ENCODE measurements at places on chromosomes 5 and 9. TPM values are rescaled to one million over a fixed set of nuclear protein-coding genes. Genes with fewer than 3 reads are reported as not detected.
A peak's percentile ranks its signal among the peaks of the same experiment; 100 is the strongest.

GRCh38 chr9:34572628-34573027 lies 16.9 kb downstream of the CNTFR start:
- DNase-seq, result no peak

- peak; percentile 44 for DNase-seq
These were observed 3.2 kb upstream of the NFX1 start for GRCh38 chr9:33287087-33287490.

GRCh38 chr9:13705918-13706317 lies 426.4 kb upstream of the MPDZ start:
- no peak for DNase-seq

GRCh38 chr9:134629586-134630392 lies 11.8 kb upstream of the COL5A1 start:
- DNase-seq, result no peak

GRCh38 chr5:134989266-134989830 lies 21.6 kb downstream of the CATSPER3 start:
- DNase-seq, result no peak

- DNase-seq, result no peak
These were observed 123.6 kb downstream of the ADCY2 start for GRCh38 chr5:7519564-7519963.

GRCh38 chr9:93577078-93577974 lies 942 bp downstream of the PHF2 start:
- no peak for DNase-seq

GRCh38 chr9:134620751-134621557 lies 20.6 kb upstream of the COL5A1 start:
- DNase-seq, result no peak

DNA sequence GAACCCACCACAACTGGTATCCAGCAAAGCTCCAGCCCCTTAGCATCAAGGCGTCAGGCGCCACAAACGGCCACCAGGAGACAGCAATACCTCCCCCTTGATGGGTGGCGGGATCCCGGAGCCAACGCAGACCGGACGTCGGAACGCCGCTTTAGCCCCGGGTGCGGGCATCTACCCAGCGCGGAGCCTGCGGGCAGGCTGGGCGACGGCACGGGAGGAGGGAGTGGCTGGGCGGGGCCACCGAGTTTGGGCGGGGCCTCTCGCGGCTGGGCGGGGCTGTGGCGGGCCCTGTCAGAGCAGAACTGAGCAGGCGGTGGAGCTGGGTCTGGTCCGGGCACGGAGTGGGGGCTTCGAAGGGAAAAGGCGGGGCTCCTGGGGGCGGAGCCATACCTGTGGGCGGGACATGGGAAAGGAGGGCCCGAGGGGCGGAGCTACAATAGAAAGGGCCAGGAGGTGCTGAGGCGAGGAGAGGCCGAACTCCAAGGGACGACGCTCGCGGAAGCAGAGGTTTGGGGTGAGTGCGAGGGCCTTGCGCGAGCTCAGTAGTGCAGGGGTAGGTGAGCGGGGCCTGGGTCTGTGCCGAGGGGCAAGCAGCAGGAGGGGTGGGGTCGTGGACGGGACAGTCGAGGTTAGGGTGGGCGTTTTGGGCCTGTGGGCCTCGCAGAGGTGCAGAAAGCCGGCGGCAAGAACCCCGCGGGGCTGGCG lies 40.2 kb upstream of the GARNL3 start:
- DNase-seq, result peak; percentile 86

DNA sequence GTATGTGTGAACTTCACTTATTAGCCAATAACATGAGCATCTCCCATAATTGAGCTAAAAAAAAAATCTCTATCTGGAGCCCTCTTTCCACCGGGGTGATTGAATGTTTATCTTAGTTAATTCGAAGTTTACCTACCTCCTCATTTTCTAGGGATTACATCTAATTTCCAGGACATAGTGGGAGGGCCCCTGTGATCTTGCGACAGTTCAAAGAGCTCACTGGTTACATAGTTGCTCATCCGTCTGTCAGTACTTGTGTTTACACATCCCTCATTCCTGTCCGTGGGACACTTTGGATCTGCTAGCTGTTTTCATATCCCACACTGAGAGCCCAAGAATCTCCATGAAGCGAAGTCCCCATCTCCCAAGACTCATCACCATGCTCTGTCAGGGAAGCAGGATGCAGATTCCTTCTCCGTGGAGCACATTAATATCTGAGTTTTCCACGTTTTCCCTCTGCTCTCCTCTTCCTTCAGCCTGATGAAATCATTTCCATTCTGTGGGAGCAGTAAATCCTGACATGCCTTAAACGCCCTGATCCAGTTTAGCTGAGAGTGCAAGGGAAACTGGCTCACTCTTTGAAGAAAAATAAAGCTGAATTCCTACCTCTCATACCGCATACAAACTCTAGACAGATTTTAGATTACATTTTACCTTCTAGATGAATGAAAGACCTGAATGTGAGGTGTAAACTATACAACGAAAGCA lies 10.2 kb upstream of the SFXN1 start:
- DNase-seq, result peak; percentile 7

DNA sequence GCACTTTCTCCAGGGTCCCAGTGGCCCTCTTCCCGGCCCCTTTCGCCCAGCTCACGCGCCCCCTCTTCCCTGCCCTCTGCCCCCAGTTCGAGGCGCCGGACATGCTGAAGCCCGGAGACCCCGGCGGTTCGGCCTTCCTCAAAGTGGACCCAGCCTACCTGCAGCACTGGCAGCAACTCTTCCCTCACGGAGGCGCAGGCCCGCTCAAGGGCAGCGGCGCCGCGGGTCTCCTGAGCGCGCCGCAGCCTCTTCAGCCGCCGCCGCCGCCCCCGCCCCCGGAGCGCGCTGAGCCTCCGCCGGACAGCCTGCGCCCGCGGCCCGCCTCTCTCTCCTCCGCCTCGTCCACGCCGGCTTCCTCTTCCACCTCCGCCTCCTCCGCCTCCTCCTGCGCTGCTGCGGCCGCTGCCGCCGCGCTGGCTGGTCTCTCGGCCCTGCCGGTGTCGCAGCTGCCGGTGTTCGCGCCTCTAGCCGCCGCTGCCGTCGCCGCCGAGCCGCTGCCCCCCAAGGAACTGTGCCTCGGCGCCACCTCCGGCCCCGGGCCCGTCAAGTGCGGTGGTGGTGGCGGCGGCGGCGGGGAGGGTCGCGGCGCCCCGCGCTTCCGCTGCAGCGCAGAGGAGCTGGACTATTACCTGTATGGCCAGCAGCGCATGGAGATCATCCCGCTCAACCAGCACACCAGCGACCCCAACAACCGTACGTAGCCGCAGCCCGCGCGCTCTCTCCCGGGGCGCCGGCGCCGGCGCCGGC lies 1.0 kb downstream of the PRDM6 start:
- no peak for DNase-seq

GRCh38 chr5:82991059-82991458 lies 86.1 kb downstream of the TMEM167A start:
- no peak for DNase-seq

GRCh38 chr5:93621327-93621798 lies 38.3 kb downstream of the NR2F1 start:
- DNase-seq, result no peak

DNA sequence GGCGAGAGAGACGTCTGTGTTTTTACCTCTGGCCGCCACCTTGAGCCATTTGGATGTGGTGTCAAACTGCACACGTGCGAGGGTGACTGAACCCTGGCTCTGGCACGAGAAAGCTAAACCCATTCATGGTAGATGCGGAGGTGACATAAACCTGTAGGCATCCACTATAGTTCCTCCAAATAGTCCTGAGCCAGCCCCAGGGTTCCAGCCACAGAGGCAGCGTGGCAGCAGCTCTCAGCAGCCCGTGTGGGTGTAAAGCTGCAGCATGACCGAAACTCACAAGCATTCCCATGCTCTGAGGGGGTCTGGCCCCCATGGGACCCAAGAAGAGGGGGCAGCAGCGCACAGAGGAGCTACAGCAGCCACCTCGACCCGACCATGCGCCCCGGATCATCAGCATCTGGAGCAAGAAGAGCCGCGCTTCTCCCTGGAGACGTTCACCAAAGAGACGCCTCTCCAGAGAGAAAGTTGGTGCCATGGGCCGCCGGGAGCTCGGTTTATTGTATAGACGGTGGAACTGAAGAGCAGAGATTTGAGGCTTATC lies 303.8 kb upstream of the IRX4 start:
- DNase-seq, result no peak

DNA sequence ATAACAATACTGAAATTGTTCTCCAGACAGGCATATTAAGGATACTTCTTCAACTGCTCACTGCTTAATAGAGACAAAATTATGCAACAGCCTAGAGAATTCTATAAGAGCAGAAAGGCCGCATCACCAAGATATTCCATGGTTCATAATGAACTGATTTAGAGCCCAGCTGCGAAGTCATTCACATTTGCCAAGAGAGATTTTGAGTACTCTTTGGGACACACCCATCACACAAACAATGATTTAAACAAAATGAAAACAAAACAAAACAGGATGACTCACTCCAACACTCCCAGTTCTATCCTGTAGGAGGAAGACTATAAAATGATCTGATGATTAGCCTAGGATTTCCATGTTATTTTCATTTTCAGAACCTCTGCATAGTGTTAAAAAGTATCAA lies 145.7 kb upstream of the GNA14 start:
- no peak for DNase-seq

- no peak for DNase-seq
These were observed 710 bp upstream of the WDR55 start for GRCh38 chr5:140664030-140664358.

DNA sequence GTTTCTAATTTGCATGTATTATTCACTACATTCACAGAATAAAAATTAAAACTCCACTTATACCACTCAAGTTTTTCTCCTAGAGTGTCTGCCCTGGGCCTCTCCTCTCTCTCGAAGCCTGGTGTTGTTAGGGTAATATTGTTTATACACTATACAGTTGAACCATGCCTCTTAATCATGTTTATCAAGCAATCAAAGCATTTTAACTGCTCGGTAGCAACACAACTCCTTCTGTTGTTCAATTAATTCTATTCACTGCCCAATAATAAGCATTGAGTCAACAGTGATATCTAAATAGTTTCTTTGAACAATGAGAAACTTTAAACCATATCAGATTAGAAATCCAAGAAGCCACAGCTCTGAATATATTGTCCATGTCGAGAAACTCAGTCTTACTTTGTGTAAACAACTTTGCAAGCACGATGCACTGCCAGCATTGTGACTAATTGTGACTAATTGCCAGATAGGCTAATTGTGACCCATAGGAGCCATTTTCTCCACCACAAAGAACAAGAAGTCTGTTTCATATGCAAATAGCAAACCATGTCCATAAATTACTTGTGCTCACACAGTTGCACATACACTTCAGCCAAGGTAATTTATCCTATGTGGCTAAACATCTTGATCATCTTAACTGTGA lies at the start of gene DNAH5:
Gene DNAH5 (minus strand): TSS at position 129 of the 640 bp plus-strand sequence. CDS start 250 bp downstream, outside the sequence.
- DNase-seq, result no peak

- DNase-seq, result no peak
These were observed 9.3 kb upstream of the SIL1 start for GRCh38 chr5:139207297-139208000.

- no peak for DNase-seq
These were observed 27.3 kb upstream of the SHB start for GRCh38 chr9:38096238-38096805.

DNA sequence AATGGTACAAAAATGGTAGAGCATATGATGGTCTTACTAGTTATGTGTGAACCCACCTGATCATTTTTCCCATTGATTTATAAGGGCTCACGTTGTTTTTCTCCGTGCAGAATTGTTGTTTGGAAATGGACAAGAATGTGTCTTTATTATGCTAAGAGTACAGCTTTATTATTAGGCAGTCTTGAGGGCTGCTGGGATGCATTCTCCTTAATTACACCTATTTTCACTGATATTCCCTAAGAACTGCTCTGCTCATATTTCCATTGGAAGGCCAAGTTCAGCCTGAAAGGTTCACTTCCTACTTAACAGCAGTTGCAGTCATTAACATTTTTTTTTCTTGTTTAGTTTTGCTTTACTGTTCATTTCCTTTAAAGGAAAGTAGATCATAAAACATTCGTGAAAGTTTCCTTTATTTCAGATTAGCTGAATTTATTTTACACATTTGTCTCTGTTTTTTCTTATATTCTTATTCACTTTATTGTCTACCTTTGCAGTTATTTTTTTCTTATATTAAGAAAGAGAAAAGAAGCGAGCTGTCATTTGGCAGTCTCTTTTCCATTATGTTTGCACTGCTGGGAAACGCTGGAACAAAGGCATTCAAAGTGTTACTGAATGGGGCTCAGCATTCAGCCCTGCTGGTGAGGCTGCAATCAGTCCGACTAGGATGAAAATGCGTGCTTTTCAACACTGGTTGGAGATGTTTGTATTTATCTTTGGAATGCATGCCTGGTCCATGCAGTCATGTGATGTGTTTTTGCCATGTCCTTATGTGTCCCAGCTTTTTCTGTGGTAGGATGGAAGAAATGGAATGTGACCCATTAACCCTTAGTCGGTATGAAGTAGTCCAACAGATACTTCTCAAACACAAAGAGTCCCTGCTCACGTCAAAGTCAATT lies 602.7 kb upstream of the ZNF608 start:
- no peak for DNase-seq

- no peak for DNase-seq
These were observed 8.6 kb upstream of the ANKRD33B start for GRCh38 chr5:10555277-10555684.

DNA sequence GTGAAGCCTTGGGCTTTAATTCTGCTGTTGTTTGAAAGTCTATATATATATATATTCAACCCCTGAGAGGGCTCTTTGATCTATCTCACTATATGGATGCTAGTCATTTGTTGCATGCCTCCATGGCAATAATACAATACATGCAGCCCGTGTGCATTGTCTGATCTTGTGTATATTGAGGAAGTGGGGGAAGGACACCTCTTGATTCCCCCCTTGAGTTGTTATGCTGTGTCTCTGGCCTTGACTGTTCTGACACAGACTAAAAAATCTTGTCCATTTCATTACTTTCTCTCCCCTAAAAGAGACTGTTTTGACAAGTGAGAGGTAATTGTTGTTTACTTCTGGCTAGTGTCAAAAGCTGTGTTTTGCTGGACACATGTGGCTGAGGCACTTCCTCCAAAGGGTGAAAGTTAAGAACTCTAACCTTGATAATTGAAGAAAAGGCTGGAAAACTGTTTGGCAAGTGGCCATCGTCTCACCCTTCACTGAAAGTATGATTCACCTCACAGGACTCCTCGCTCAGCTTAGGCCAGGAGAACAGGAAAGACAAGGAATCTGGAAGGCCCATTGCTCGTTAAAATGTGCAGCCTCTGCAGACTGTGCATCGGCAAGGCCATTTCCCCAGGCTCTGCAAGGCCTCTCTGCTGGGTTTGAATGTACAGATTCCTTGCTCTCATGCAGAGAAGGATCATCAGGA lies 304.0 kb downstream of the PRELID2 start:
- DNase-seq, result peak; percentile 14

- DNase-seq, result no peak
These were observed 166.6 kb downstream of the SMARCA2 start for GRCh38 chr9:2181792-2182191.

- DNase-seq, result no peak
These were observed 3.1 kb downstream of the KLF9 start for GRCh38 chr9:70411121-70411929.

- DNase-seq, result no peak
These were observed 100.9 kb downstream of the GDNF start for GRCh38 chr5:37738865-37739488.

- DNase-seq, result no peak
These were observed 39.2 kb downstream of the PDZD2 start for GRCh38 chr5:31678180-31678579.

- DNase-seq, result no peak
These were observed at the start of gene PRRX2 for GRCh38 chr9:129665389-129665775. Gene PRRX2 (plus strand): TSS chr9:129665647. CDS start chr9:129665868, 221 bp downstream.

HAUS6 gene
- 20.7 TPM for polyA plus RNA-seq

SELENOP gene
- 425 TPM for polyA plus RNA-seq

LCN15 gene
- polyA plus RNA-seq, result 0.21 TPM

ANKRD31 gene
- 0.46 TPM for polyA plus RNA-seq

RC3H2 gene
- 56.6 TPM for polyA plus RNA-seq

GPR150 gene
- not detected for polyA plus RNA-seq

ATP10B gene
- polyA plus RNA-seq, result 0.94 TPM

GOLPH3 gene
- 87.4 TPM for polyA plus RNA-seq

All from renal pelvis (tissue), 12 donors.